ENCODE measurements at places on chromosomes 6 and 20.

GRCh38 chr6:97032955-97033354, 108.4 kb downstream of the KLHL32 start:
- DNase-seq = peak; percentile 8

GRCh38 chr20:63828545-63828944, 2.5 kb downstream of the ZBTB46 start:
- DNase-seq = no peak

DNA sequence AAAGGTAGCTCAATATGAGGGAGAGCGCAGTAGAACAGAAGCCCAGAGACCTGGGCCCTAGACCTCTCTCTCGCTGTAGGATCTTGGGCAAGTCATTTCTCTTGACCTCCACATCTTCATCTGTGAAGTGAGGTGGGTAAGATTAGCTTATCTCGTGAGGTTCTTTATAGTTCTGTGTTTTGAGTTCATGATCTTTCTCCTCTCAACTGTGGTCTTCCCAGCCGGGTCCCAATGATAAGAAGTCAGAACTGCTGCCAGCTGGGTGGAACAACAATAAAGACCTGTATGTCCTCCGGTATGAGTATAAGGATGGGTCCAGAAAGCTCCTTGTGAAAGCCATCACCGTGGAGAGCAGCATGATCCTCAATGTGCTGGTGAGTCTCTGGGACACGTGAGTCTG, 6.9 kb downstream of the PSMF1 start:
- no peak for DNase-seq

GRCh38 chr20:40953416-40953815, 75.2 kb upstream of the TOP1 start:
- no peak for DNase-seq

DNA sequence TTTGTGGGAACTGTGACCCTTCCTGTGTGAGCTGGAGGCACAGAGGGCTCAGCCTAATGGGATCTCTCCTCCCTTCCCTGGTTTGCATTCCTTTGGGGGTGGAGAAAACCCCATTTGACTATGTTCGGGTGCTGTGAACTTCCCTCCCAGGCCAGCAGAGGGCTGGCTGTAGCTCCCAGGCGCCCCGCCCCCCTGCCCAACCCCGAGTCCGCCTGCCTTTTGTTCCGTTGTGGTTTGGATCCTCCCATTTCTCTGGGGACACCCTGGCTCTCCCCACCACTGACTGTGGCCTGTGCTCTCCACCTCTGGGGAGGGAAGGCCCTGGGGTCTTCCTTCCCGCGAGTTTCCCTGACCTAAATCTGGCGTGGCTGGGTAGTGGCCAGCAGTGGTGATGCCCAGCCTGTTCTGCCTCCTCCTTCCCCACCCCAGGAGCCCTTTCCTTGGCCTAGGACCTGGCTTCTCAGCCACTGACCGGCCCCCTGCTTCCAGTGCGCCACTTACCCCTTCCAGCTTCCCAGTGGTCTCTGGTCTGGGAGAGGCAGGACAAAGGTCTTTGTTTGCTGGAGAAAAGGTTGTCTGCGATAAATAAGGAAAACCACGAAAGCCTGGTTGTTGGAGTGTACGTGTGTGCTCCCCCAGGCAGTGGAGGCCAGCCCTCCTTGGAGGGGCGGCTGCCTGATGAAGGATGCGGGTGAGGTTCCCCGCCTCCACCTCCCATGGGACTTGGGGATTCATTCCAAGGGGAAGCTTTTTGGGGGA, 4.9 kb downstream of the VEGFA start:
- peak; percentile 77 for DNase-seq

- DNase-seq = no peak
Observed at GRCh38 chr6:88167352-88167937, 1.3 kb upstream of the CNR1 start.

GRCh38 chr6:118784641-118785164, 109.2 kb upstream of the ASF1A start:
- no peak for DNase-seq

GRCh38 chr6:155548576-155548975, 92.9 kb upstream of the NOX3 start:
- no peak for DNase-seq

DNA sequence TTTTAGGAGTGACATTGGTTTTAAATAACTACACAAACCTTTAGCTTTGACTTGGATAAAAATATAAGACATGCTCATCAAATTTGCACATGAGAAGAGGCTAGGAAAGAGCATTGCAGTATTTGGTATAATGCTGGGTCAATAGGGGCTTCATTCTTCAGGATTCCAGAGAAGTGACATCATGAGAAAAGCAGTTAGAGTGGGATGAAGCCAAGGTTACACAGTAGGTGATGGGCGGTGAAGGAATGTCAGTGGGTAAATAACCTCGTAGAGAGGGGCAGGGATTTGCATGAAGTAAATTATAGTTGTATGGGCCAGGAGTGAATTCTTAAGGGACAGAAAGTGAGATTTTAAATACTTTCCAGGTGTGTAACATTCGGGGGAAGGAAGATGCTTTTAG, 216.2 kb downstream of the RFPL4B start:
- DNase-seq = peak; percentile 90

- DNase-seq = no peak
Observed at GRCh38 chr6:46217671-46218131, 46.9 kb upstream of the ENPP5 start.

DNA sequence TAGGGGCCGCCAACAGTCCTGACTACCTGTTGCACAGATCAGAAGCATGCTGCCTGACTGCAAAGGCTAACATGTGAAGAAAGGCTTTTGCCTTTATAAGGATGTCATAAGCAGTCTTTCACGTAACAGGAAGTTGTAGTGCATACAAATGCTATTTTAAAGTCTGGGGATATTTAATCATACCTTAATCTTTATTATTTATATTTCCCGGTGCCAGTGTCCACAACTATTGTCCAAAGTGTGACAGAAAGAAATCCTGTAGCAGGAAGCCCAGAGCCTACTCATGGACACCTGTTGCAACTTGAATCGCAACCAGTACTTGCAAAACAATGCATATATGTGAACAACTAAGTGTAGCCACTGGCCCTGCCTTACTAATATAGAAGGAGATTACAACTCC, 235.8 kb downstream of the ALDH8A1 start:
- DNase-seq = no peak

- no peak for DNase-seq
Observed at GRCh38 chr6:168782187-168782751, 341.3 kb downstream of the SMOC2 start.

GRCh38 chr6:170221052-170221752, 69.7 kb downstream of the DLL1 start:
- no peak for DNase-seq

GRCh38 chr20:41927189-41927588, 309.0 kb upstream of the CHD6 start:
- no peak for DNase-seq

GRCh38 chr6:52887910-52888524, 21.5 kb downstream of the GSTA3 start:
- DNase-seq = no peak

DNA sequence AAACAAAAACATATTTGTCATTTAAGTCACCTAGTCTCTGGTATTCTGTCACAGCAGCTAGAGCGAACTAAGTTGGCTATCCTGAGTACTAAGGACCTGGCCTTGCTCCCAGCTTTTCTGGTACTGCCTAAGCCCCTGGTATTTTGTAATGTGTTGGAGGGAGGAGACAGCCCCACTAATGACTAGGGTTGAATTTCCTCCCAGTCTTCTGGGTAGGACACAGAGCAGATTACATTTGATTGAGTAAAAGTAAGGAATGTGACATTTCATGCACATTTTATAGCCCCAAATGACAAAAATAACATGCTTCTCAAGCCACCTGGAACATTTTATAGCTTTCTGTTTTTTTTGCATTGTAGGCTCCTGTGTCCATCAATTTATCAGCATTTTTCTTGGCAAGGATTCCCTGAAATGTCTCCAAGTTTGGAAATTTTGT, 47.9 kb upstream of the DDR1 start:
- peak; percentile 86 for DNase-seq

DNA sequence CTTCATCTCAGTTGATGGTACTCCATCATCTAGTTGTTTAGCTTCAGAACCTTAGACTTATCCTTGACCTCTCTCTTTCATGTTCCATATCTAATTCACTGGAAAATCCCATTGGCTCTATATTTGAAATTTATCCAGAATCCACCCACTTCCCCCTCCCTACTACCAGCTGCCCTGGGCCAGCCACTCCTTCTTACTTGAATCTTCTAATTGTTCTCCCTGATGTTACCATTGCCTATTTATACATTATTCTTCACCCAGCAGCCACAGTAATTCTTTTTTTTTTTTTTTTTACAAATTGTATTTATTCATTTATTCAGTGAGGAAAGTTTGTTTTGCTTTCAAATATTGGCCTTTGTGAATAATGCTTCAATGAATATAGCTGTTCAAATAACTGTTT, 8.2 kb downstream of the SEC23B start:
- DNase-seq = no peak

GRCh38 chr6:167572841-167573271, 248.0 kb downstream of the TTLL2 start:
- DNase-seq = no peak

DNA sequence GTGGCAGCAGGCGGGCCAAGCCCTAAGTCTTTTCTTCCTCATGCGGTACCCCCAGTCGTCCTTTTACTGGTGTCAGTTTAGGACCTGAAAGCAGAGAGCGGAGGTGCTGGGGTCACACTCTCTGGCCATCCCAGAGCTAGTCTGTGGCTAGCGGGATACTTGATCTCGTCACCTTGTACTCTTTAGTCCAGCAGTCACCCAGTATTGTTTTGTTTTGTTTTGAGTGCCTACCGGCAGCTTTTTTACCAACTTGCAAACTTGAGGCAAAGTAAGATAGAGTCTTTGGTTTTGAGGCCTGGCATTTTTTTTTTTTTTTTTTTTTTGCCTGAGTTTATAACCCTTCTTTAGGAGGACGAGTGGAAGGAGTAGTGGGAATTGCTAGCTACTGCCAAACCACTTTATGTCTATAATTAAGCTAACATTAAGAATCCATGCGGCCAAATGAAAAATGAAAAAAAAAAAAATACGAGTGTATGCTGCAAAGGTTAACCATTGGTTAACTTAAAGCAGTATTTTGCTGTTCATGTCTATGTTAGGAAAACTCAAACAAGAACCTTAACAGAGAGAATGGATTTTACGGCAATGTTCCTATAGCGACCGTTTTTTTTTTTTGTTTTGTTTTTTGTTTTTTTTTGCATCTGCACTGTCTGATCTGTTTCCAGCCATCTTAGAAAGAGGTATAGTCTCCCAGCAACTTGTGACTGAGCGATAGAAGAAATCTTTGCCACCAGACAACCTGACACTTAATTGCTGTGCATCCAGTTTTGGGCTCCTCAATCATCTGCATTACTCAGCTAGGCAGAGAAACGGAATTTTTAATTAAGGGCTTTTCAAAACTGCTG, 56.9 kb downstream of the FAM217A start:
- no peak for DNase-seq

GRCh38 chr6:89180112-89180511, 34.3 kb downstream of the PM20D2 start:
- DNase-seq = no peak

- peak; percentile 74 for DNase-seq
Observed at GRCh38 chr20:46070215-46070900, 19.4 kb downstream of the NCOA5 start.

DNA sequence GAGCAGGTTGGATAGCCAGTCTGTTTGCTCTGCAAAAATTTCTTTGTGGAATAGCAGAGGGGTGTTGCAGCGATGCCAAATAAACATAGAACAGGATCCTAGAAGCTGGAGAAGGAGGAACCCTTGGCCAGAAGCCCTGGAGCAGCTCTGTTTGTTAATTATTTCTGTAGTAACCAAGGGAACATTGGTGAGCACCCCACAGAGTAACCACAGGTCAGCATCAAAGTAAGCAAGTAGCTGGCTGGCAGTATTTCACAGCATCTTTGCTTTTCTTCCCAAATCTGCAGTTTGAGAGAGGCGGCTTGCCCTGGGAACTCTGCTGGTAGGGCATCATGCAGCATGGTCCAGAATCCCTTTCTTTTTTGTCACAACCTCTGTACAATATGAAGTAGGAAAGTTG, 12.7 kb upstream of the APMAP start:
- no peak for DNase-seq

DNA sequence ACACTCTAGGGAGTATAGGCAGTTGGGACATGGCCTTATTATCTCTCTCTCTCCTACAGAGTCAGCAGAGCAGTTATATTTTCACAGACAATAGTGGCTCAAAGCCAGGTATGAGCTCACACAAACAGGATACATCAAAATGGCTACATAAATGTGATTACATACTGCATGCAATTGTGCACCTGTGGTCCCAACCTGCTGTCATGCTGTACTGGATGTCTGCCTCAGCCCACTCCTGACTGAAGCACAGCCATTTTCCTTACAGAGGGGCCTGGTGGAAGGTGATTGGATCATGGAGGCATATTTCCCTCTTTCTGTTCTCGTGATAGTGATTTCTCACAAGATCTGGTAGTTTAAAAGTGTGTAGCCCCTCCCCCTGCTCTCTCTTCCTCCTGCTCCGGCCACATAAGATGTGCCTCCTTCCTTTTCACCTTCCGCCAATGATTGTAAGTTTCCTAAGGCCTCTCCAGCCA, 37.0 kb upstream of the SAMHD1 start:
- DNase-seq = peak; percentile 7

- peak; percentile 57 for DNase-seq
Observed at GRCh38 chr6:34324738-34325444, 67.6 kb downstream of the NUDT3 start.

Data from fibroblast of upper back skin (primary cell).